NCI-H748 treated with DMSO at 0.1 percent for 48 hours (cell line): ENCODE measurements at places on chromosomes 6 and 20.

DNA sequence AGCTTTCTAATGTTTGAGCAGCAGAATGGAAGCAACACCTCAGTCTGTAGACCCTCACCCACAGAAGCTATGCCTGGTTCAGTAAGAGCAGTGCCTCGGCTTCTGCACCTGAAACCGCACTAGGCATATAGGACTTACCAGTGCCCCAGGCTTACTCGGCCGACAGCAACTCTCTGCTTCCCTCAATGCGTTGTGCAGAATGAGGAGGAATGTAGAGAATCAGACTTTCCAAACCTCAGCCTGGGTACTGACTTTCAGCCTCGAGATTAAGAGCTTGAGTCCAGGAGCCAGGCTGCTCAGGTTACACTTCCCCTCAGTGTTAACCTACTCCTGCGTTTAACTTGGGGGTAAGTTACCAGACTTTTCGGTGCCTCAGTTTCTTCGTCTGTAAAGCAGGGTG is 8.6 kb downstream of the EYA2 start:
- no peak for DNase-seq

GRCh38 chr20:49964964-49965780 is 17.6 kb upstream of the SNAI1 start:
- DNase-seq, result no peak

DNA sequence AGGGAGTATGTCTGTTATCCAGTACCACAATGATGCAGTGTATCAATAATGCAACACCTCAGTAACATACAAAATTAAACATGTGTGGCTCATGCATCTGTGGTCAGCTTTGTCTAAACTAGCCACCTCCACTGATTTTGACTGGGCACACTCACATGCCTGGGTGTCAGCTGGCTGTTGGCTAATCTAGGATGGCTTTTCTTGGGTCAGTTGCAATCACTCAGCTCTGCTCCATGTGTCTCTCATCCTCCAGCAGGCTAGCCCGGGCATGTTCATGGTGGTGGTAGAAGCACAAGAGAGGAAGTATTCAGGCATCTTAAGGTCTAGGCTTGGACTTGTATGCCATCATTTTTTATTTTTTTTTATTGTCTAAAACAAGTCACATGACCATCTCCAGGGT is 59.3 kb upstream of the JAG1 start:
- DNase-seq, result no peak

DNA sequence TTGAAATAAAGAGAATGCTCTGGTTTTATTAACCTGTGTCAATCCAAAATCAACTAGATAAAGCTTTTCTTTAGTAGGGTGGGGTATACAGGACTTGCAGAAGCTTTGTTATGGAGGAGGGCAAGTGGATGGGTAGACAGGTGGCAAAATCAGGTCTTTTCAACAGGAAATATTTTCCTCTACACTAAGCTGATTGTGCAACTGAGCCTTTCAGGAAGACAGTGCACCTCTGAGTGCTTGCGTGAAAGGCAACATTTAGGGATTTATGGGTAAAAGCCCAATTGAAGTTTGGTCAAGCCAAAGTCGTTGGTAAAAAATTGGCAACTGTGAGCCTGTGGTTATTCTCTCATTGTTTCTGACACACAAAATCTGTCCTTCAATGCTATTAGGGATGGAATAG is 23.8 kb upstream of the TUBB2A start:
- DNase-seq, result no peak

- DNase-seq, result no peak
Observed at GRCh38 chr6:143696664-143697000, 18.9 kb downstream of the PHACTR2 start.

DNA sequence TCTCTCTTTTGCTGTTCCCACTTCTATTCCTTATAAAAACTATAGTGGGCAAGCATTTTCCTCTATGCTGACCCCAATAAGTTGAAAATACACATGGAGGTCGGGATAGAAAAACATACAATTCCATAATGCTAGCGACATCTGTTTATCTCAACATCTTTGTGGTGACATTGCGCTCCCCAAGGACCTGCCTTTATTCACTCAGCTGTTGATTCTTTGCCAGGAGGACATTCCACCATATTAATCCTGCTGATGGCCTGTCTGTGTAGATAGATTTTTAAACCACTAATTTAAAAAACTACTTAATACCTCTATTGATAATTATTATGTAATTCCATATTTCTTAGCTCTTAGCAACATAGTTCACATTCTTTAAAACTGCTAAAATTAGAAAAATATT is 555.3 kb upstream of the MAP3K7 start:
- DNase-seq, result no peak

- no peak for DNase-seq
Observed at GRCh38 chr6:168047841-168048723, 30.9 kb downstream of the FRMD1 start.

DNA sequence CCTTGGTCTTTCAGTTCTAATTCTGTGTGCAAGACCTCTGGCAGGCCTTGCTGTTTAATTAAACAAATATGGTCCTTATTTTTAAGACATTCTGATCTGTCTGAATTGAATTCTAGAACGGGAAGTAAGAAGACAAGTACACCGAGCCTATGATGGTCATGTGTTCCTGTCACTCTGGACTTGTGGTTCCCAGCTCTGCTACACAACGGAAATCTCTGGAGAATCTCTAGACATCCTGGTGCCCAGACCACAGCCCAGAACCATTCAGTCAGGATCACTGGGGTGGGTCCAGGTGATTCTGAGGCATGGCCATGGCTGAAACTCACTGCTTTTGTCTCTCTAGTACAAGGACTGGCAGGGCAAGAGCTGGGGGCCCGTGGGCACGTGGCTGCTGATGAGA is 15.9 kb upstream of the KCNK16 start:
- no peak for DNase-seq

DNA sequence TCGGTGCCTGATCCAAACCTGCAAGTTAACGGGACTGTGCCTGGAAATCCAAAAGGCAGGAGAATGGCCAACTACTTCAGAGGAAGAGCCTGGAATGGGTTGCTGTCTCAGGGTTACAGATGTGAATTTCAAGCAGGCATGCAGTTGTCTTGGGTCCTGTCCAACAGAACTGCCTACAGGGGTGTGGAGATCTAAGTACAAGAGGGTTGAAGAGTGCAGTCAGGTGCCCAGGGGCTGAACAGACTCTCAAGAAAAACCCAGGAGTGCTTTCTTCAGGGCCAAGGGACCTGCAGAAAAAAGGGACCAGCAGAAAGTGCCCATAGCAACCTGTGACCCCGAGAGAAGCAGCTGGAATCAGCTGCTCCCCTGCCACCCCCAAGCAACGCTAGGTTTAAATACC is 71.0 kb downstream of the PREP start:
- DNase-seq, result no peak

GRCh38 chr20:10314198-10314597 is 95.6 kb downstream of the SNAP25 start:
- no peak for DNase-seq

DNA sequence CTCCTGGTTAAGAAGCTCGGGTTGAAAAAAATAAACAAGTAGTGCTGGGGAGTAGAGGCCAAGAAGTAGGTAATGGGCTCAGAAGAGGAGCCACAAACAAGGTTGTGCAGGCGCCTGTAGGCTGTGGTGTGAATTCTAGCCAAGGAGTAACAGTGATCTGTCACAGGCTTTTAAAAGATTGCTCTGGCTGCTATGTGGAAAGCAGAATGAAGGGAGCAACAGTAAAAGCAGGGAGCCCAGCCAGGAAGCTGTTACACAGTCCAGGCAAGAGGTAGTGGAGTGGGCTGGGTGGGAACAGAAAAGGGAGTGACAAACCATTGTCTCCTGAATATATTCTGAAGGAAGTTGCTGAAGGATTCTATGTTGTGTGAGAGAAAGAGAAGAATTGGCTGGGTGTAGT is 2.0 kb downstream of the HFE start:
- no peak for DNase-seq

DNA sequence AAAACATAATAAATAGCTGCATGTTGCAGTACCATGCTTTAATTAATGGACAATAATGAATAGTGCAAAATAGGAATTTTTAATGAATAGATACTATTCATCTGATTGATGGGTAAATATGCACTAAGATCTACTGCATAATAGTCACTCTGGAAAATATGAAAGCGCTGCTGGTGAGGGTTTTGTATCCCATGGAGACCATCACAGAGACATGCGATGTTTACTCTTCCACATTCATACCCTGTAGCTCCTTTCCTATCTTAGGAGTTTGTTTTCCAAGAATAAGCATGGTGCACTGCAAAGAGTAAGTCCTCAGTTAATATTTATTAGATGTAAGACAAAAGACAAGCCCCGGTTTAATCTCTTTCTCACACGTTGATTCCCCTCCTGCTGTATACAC is 81.4 kb downstream of the NRSN1 start:
- no peak for DNase-seq

DNA sequence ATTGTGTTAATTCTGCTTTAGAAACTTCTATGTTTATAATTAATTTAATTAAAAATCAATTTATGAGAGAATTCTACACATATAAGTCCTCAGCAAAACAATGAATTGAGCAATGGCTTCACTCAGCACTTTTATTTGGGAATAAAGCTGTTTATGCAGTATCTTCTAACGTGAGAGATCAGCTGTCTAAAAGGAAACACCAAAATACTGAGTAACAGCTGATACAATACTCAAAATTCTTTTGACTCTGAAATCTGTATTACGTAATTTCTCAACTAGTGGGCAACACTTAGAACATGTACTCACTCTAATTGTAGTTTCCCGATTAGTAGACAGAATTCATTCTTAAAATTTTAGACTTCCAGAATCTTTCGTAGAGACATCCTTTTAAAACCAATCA is 49.8 kb downstream of the MAP3K7 start:
- no peak for DNase-seq

DNA sequence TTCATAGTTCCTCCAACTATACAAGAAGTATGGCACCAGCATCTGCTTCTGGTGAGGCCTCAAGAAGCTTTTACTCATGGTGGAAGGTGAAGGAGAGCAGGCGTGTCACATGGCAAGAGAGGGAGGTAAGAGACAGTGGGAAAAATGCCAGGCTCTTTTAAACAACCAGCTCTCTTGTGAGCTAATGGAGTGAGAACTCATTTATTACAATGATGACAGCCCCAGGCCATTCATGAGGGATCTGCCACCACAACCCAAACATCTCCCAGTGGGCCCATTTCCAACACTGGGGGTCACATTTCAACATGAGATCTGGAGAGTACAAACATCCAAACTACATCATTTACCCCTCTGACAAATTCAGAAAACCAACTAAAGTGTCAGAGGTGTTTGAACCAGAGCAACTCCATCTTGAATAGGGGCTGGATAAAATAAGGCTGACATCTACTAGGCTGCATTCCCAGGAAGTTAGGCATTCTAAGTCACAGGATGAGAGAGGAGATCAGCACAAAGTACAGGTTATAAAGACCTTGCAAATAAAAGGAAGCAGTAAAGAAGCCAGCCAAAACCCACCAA is 2.2 kb upstream of the UBD start:
- DNase-seq, result no peak

DNA sequence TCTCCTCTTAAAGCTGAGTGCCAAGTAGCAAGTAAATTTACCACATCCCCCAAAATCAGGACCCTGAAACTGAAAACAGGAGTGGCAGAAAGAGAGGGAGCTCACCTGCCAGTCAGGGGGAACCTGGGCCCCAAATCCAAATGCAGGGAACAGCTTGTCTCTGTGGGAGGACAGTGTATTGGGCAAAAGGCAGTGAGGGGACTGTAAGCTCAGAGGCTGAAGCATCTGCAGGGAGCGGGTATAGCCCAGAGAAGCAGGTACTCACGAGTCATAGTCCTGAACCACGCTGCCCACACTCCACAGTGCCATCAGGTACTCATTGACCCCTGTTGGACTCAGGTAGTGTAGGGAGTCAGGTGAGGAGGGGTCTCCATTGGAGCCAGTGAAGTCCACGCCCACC is 15.0 kb downstream of the SPAG4 start:
- DNase-seq, result no peak
